Effector memory CD4-positive, alpha-beta T cell (primary cell): ENCODE measurements at places on chromosomes 4 and X.

DNA sequence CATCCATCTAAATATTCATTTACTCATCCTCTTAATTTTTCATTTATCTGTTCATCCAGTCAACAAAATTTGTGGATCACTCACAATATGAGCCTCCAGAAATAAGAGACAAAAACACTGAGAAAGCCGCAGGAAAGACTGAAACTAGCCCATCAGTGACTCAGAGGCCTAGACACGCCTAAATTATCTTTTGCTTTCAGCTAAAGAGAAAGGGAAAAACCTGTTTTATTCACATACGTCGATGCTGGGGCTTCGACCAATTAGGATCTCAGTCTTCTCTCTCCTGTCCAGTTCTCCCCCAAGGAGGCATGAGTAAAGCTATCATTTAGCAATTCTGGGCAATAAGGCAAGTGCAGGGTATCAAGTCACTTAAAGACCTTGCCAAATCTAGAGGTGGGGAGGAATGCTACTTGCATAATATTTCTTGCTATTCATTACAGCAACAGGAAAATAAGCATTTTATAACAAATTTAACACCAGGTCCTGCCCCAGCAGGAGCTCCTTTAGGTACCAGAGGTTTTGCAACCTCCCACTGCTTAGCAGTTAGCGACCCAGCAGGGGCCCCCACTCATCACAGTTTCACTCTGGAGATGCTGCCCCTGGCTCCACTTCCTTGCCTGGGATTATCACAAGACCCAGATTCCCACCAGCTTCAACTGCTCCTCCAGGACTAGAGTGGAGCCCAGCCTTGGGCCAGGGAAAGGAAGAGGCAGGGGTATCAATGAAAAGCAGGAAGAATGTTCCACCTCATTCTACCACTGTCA is 30.1 kb upstream of the TMEM154 start:
- no peak for DNase-seq

- peak; percentile 57 for DNase-seq
Observed at GRCh38 chr4:105471566-105472176, 2.2 kb downstream of the PPA2 start.

DNA sequence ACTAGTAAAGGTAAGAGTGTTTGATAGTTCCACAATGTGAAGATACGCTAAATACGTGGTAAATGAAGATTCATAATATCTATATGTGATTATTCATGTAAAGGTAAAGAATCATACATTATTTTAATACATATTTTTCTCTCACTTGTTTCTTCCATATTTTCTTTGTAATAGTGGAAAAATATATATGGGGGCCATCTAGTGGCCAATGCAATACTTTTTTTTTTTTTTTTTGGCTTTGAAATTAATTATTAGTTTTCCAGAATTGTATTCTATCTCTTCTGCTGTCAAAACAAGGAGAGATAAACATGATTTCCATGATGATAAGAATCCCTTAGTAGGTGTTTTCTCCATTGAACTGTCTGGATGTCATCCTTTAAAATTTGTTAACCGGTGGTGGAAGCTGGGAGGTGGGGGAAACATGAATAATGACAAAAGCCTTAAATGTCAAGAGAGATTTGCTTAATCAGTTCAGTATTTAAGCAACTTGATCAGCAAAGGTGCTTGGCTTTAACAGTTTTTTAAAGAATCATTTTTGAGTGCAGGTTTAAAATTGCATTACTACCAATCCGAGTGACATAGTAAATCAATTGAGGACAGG is 508.7 kb upstream of the HTR2C start:
- DNase-seq: no peak

DNA sequence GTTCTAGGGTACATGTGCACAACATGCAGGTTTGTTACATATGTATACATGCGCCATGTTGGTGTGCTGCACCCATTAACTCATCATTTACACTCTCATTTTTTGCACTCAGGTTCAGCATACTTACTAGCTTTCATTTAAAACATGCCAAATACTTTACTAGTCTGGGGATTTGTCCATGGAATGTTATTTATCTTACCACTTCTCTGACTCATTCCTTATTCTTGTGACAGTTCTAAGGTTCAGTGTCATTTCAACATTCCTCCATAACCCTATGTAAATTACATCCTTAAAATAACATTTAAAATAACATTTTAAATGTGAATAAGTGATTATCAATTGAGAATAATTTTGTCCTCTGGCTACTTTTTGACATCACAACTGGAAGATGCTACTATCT is 19.5 kb upstream of the SYTL5 start:
- no peak for DNase-seq

DNA sequence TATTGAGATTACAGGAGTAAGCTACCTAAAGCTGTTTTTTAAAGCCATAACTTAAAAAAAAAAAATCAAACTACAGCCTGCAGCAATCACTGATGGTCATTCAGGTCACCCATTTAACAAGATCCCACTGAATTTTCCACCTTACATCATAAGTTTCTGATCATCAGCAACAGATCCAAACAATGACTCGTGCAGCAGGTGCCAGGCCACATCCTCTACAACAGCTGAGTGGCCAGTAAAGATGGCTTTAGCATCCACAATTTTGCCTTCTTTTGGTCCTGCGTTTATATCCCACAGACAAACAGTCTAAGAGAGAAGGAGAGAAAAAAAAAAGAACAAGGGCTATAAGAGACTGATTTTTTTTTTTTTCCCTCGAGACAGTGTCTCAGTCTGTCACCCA is 16.6 kb downstream of the RBBP7 start:
- DNase-seq: no peak

DNA sequence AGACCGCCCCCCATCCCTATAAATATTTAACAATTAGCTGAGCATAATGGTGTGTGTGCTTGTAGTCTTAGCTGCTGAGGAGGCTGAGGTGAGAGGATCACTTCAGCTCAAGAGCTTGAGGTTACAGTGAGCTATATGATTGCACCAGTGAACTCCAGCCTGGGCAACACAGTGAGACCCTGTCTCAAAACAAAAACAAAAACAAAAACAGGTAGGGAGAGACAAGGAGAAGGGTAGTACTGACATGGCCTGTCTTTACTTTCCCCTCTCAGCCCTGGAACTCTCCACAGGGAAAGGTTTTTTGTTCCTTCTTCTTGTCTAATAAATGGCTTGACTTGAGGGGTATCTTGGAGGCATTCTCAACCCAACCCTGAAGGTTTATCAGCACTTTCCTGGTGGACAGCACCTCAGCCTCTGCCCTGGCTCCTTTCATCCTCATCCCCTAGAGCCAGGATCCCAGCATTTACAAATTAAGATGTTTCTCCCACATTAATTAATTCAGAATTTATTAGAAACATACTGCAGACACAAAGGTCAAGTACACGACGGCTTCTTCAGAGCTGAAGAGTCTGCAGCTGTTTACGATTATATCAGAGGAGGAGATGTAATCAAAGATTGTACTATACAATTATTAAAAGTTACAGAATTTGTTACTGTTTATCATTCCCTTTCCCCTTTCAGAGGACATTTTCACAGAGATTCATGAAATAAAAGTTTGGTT is 131.8 kb downstream of the AFF1 start:
- no peak for DNase-seq

DNA sequence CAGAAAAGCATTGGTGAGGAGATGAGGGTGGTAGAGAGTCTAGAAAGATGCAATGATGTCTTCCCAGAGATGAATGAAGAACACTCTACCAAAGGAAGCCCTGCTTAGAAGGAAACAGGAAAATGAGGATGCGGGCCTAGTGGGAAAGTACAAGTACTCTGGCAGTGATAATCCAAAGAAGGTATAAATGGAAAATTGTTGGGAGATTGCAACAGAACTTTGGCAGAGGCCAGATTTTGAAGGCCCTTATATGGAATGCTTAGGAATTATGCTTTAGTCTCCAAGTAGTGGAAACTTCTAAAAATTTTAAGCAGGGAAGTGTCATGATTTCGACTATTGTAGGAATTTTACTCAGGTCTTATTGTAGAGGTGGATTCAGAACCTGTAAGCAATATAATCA is 11.0 kb downstream of the ARSJ start:
- DNase-seq: no peak

- no peak for DNase-seq
Observed at GRCh38 chrX:150429594-150429993, 66.5 kb downstream of the MAMLD1 start.

DNA sequence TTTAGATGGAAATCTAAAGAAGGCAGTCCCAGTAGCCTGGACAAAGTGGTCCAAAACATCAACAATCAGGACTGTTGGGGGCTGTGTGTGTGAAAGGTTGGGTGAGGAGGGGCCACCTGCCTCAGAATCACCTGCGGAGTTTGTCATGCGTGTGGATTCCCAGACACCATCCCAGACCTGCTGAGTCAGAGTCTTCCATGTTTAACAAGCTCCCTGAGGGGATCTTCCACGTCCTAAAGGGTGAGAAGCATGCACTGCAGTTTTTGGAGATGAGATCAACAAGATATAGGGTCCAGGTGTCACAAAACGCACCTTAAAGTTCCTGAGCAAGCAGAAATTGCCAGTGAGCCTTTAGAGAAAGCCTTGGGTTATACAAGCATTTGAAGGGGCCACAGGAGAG is 207.0 kb upstream of the FAM9B start:
- no peak for DNase-seq

DNA sequence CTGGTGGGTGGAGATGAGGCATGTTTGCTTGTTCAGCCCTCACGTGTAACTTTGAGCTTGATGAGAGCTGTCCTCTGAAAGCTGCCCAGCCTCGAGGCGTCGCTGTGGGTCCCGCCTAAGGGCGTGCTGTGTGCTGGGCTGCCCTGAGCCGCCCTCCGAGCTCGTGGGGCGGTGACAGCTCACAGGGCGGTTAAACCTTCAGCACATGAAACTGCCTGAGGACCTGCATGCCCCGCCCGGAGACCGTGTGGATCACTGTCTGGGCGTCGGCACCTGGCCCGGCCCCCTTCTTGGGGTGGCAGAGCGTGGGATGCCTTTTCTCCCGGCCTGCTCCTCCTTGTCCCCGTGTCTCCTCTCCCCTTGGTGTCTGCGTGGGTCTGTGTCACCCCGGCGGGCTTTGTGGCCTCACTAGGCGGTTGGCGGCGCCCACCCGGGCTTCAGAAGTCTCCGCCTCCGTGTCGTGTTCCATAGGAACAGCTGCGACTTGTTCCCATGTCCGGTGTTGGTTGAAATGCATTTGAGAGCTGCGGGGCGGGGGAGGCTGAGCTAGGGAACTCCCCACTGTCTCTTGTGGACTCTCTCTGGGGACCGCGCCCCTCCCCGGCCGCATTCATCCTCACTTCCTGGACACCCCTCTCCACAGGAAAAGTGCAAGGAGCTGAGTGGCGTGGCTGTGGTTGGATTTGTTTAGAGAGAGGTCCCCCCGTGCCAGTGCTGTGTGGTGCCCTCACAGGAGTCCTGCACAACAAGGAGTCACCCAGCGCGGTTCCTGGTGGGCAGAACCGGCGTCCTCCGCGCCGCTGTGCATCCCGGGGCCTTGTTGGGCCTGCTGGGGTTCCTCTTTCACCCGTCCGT is 6.8 kb downstream of the AKAP17A start:
- no peak for DNase-seq

DNA sequence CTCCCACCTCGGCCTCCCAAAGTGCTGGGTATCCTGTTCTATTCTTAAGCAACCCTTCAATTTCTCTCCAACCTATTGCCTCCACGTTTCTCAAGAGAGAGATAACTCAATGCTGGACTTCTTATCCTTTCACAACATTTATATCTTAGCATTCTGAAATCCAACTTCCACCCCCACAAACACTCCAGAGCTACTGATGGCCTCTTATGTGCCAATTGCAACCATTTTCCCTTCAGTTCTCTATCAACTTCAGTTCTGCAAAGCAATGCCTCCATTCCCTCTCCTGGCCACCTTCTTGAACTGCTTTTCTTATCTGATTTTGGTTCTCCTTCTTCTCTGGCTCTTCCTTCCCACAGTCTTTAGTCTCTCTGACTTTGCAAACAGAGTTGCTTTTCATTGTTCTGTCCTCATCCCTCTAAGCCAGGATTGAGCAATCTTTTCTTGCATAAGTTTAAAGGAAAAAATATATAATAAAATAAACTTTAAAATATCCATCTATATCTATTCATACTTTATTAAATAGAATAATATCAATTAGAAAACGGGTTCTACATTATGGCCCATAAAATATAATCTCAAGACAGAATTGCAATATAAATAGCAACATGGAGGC is 3.6 kb upstream of the STBD1 start:
- no peak for DNase-seq

DNA sequence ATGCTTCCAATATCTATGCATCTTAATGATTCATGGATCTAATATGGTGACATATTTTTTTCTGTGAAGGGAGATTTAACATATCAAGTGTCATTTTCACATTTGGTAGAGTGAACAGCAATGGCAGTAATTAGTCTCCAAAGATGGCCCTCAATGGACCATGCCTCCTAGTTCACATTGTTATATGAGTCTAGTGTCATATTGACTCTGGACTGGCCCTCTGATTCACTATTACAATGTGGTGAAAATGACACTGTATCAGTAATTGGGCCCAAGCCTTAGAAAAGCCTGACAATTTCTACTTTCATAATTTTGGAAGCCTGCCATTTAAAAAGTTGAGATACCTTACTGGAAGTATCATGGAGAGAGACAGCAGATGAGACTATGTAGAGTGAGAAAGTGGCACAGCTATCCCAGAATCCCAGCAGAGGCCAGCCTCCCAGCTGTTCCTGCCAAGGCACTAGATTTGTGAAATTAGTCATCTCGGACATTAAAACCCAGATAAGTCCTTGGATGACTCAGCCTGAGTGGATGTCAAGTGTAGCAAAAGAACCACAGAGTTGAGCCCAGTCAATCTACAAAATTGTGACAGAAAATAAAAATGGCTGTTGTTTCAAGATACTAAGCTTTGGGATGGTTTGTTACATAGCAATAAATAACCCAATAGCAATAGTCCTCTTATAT is 68.4 kb downstream of the ARHGEF38 start:
- no peak for DNase-seq

GRCh38 chrX:16120431-16120830 is 2.9 kb upstream of the GRPR start:
- no peak for DNase-seq

DNA sequence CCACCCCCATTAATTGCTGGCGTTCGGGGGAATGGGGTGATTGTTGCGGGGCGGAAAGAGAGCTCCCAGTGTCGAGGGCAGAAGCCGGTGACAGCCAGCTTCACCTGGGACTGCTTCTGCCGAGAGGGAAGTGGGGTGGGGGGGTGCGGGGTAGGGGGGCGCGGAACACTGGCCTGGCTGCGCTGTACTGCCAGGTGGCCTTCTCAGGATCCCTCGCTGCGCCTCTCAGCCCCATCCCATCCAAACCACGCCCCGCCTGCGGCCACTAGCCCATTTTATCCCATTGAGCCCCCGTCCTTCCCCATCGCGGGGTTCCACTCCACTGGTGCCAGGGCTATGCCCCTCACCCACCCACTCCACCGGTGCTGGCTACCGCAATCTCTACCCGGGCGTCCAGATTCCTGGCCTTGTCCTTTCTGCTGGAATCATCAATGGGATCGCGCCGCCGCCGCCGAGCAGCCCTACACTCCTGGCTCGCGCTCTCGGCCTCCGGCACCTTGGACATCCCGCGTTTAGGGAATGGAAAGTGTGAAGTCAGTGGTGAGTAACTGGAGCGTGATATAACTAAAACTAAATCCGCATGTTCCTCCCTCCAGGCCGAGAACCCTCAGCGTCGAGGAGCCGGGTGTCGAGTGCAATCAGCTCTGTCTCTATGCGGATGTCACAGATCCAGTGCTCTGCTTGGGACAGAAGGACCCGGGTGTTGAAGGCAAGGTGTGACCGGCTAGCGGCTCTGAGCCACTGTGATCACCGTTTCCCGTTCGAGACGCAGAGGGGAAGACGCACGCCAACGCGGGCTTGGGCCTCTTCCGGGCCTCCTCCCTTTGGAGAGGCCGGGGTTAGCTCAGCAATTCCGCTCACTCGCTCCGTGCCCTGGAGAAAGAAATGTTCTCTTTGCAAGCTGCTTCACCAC is 20.5 kb downstream of the NKX3-2 start:
- DNase-seq: no peak
